Endothelial cell of umbilical vein (primary cell): ENCODE measurements at places on chromosomes 12 and 14. TPM values are rescaled to one million over a fixed set of nuclear protein-coding genes. Genes with fewer than 3 reads are reported as not detected.
A peak's percentile ranks its signal among the peaks of the same experiment; 100 is the strongest.

DNA sequence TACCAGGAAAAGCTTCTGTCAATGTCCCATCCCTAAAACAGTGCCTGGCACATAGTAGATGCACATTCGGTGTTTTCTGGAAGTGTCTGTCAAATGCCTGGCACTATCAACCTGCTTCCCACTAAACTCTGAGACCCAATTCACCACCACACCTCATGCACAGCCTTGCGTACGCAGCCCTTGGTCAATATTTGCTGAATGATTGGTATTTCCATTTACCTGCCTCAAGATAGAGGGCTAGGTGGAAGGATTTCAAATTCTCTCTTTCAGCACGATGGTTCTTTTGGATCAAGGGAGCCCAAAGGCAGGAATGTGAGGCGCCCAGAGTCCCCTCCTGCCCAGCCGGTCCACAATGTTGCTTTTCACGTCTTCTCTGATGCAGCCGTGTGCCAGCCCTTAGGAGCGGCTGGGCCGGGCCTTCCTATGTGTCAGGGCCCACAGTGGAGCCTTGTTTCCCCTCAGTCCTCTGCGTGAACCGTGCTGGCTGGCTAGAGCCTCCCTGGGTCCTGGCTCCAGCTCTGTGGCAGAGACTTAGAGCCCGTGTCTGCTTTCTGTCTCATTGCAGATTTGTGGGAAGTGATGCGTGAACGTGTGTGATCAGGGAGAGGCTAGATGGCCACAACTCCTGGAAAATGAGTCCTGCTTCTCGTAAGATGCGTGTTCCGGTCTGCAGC, 99.9 kb upstream of the RFLNA start:
- H3K36me3 ChIP-seq = no peaks in the 10 kb centered on the region
- H3K4me3 ChIP-seq = no peak overlapping the region
- H3K4me1 ChIP-seq = no peaks in the 10 kb centered on the region
- H3K27me3 ChIP-seq = no peaks in the 10 kb centered on the region
- no peak for DNase-seq

DNA sequence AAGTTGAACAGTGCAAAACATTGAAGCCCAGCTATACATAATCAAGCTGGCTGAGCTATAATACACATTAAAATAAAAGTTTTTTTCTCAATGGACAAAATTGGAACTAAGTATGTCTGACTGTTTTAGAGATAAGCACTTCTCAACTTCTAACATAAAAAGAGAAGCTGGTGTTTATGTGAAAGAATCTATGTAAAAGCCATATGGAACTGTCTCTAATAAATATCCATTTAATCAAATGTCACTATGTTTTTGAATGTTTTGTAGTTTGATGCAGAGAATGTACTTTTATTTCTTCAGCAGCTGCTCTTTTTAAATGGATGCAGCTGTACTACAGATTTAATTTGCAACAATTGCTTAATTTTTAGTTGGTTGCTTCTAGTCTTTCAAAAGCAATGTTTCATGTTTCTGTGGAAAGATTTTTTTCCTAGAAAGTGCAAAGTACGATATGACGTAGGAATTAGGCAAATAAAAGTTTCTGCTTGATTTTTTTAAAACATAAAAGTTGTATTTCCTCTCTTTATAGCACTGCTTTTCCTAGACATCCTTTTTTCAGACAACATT, 114.2 kb downstream of the PDE3A start:
- peaks cover 9% of the 10 kb centered on the region for H3K4me1 ChIP-seq
- no peaks in the 10 kb centered on the region for H3K27me3 ChIP-seq
- DNase-seq = no peak
- H3K27ac ChIP-seq = no peak overlapping the region
- H3K4me3 ChIP-seq = no peak overlapping the region

Gene ST8SIA1
- total RNA-seq = not detected in 2 replicates

- H3K36me3 ChIP-seq = no peaks in the 10 kb centered on the region
- peak overlapping the region; percentile 14 for H3K4me3 ChIP-seq
- peak; percentile 98 for DNase-seq
- peak overlapping the region; percentile 96 for H3K27ac ChIP-seq
Observed at GRCh38 chr12:116455540-116456329, 103.4 kb upstream of the MAP1LC3B2 start.

GRCh38 chr14:75980856-75981255, 939 bp downstream of the TGFB3 start:
- no peak overlapping the region for H3K27ac ChIP-seq
- no peaks in the 10 kb centered on the region for H3K36me3 ChIP-seq
- no peak overlapping the region for H3K4me3 ChIP-seq
- no peak for DNase-seq
- peaks cover 17% of the 10 kb centered on the region for H3K4me1 ChIP-seq

GRCh38 chr14:37745657-37746056, 150.2 kb downstream of the TTC6 start:
- no peaks in the 10 kb centered on the region for H3K27me3 ChIP-seq
- no peak overlapping the region for H3K27ac ChIP-seq
- H3K4me1 ChIP-seq = no peaks in the 10 kb centered on the region
- no peak for DNase-seq

GRCh38 chr14:96568621-96569020, 66.4 kb downstream of the PAPOLA start:
- no peak overlapping the region for H3K27ac ChIP-seq
- H3K4me3 ChIP-seq = no peak overlapping the region
- DNase-seq = no peak

- peaks cover 4% of the 10 kb centered on the region for H3K4me1 ChIP-seq
- H3K27ac ChIP-seq = no peak overlapping the region
- H3K36me3 ChIP-seq = no peaks in the 10 kb centered on the region
- DNase-seq = no peak
Observed at GRCh38 chr12:122184517-122184916, 1.6 kb downstream of the LRRC43 start.

DNA sequence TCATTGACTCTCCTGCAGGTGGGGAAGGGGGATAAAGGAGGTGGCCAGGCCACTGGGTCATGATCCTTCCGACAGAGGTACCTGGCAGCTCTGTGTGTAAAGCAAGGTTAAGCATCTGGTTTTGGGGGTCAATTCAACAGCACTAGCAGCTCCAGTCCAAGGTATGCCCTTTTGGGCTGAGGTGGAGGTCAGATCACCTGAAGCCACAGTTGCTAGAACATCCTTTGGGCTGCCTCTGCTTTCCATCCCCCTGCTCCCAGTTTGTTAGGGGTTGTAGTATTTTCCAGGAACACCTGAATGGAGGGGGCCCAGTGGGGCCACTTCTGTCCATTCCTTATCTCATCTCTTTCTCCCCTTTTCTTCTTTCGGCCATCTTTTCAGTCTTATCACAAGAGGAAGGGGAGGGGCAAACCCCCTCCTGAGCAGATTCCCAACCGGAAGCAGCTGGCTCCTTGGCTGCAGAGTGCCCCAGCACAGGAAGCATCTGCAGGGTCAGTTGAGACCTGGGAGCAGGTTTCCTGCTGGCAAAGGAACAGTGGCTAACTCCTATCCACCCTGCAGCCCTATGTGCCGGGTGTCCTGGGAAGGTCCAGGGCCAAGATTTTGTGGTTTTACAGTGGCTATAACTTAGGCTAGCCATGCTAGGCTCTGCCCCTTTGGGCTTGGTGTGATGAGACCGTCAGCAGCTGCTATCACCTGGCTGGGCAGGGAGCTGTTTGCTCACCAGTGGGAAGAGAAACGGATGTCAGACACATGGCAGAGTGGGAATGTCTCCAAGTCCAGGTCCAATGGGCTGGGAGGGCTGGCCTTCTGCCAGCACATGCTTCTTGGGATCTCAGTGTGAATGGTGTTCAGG, 40.2 kb downstream of the SH2B3 start:
- H3K4me3 ChIP-seq = no peak overlapping the region
- peak; percentile 97 for DNase-seq
- H3K36me3 ChIP-seq = peaks cover 21% of the 10 kb centered on the region
- H3K4me1 ChIP-seq = peaks cover 55% of the 10 kb centered on the region

DNA sequence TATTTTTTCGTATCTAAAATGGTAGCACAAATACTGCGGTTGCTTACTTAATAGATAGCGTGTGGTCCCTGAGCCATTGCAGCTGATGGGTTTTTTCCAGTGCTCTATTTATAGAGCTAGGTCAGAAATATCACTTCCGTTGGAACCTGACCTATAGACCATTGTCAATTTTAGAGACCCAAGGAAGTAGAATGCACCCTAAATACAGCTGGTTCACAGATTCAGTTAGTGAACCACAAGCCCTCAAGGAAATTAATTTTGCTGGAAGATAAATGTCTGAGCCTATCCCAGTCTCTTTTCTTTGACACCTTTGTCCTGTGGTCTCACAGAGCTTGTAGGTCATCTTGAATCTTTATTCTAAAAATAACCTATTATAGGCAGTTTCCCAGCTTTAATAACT, 391.0 kb downstream of the ZFP36L1 start:
- peaks cover 8% of the 10 kb centered on the region for H3K4me1 ChIP-seq
- H3K27me3 ChIP-seq = no peaks in the 10 kb centered on the region
- no peak overlapping the region for H3K27ac ChIP-seq

Gene GLS2
- 0.33 TPM in 1 of 2 replicates, not detected in the other for total RNA-seq

GRCh38 chr14:93262446-93262845, 55.4 kb downstream of the UBR7 start:
- no peak overlapping the region for H3K27ac ChIP-seq
- peaks cover 10% of the 10 kb centered on the region for H3K4me1 ChIP-seq
- DNase-seq = no peak
- H3K36me3 ChIP-seq = peaks cover 5% of the 10 kb centered on the region
- no peaks in the 10 kb centered on the region for H3K27me3 ChIP-seq
- H3K4me3 ChIP-seq = no peak overlapping the region

GRCh38 chr12:53234271-53234914, 2.4 kb upstream of the RARG start:
- DNase-seq = no peak
- H3K4me3 ChIP-seq = no peak overlapping the region
- H3K36me3 ChIP-seq = no peaks in the 10 kb centered on the region
- peaks cover 19% of the 10 kb centered on the region for H3K27me3 ChIP-seq
- H3K4me1 ChIP-seq = no peaks in the 10 kb centered on the region
- no peak overlapping the region for H3K27ac ChIP-seq

- no peaks in the 10 kb centered on the region for H3K27me3 ChIP-seq
- peak; percentile 70 for DNase-seq
- H3K36me3 ChIP-seq = no peaks in the 10 kb centered on the region
- peak overlapping the region; percentile 91 for H3K27ac ChIP-seq
- H3K4me3 ChIP-seq = no peak overlapping the region
Observed at GRCh38 chr12:54427106-54427505, 8.0 kb upstream of the ITGA5 start.

DNA sequence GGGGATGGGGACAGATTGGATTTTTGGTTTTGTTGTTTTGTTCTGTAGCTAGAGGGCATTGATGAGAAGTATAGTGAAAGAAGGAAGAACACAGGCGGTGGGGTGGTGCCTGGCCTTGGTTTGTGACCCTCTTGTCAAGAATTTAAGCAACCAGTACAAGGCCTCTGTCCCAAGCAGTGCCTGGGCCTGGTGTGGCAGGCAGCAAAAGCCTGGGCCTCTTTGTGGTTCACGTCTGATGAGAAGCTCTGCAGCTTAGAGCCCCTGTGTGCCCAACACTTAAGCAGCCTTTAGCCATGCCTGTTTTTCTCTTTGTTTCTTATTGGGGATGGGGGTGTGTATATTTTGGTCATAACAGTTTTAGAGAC, 98.0 kb downstream of the PPP2R5C start:
- no peaks in the 10 kb centered on the region for H3K27me3 ChIP-seq
- DNase-seq = no peak
- no peak overlapping the region for H3K27ac ChIP-seq
- peaks cover 3% of the 10 kb centered on the region for H3K36me3 ChIP-seq
- H3K4me1 ChIP-seq = no peaks in the 10 kb centered on the region
